Epithelial cell of proximal tubule (primary cell): ENCODE measurements at places on chromosomes 7 and 10. TPM values are rescaled to one million over a fixed set of nuclear protein-coding genes. Genes with fewer than 3 reads are reported as not detected.

- DNase-seq, result no peak
Measured at GRCh38 chr10:124064676-124065075, 28.7 kb downstream of the CHST15 start.

GRCh38 chr7:121931149-121931902, 58.4 kb downstream of the PTPRZ1 start:
- DNase-seq, result no peak

DNA sequence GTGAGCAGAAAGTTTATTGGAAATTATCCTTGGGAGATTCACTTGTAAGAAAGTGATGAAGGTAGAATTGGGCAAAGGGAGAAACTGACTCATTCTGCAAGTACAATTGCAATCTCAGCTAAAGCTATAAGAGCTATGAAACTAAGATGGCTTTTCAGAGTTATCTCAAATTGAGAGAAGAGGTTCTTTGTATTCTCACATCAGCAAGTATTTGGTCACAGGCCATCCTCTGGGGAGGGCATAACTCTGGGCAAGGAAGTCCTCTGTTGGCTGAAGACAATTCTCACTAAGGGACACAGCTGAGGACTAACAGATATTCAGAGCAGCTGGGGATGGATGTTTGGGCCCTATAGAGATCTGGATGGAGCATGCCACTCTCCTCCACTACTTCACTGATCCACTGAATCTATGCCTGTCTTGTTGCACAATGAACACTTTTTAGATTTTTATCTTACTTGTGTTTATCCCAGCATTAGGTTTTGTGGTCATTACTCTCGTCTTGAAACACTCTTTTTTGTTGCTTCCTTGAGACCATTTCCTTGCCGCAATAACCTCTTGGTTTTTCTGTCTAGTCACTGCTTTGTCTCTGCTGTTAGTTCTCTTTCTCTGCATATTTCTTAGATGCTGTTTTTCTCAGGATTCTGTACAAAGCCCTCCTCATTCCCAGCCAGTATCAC, 115.1 kb downstream of the GNAI1 start:
- DNase-seq, result no peak

DNA sequence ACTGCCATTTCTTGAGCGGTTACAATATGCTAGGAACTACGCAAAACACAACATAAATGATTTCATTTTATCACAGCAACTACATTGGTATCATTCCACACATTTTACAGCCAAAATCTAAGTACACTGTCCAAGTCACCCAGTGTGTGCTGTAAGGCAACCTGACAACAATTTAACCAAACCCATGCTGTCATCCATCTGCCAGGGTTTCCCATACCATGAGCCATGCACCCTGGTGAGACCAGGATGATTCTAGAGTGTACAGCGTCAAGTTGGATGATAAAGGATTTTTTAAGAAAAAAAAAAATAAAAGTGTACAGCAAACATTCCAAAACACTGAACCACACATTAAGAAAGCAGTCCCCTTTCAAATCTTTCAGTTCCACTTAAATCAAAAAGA, 52.9 kb downstream of the PIK3AP1 start:
- no peak for DNase-seq

GRCh38 chr10:7484456-7485243, 73.8 kb upstream of the SFMBT2 start:
- DNase-seq, result no peak

- no peak for DNase-seq
Measured at GRCh38 chr7:133778472-133778871, 348.7 kb upstream of the LRGUK start.

DNA sequence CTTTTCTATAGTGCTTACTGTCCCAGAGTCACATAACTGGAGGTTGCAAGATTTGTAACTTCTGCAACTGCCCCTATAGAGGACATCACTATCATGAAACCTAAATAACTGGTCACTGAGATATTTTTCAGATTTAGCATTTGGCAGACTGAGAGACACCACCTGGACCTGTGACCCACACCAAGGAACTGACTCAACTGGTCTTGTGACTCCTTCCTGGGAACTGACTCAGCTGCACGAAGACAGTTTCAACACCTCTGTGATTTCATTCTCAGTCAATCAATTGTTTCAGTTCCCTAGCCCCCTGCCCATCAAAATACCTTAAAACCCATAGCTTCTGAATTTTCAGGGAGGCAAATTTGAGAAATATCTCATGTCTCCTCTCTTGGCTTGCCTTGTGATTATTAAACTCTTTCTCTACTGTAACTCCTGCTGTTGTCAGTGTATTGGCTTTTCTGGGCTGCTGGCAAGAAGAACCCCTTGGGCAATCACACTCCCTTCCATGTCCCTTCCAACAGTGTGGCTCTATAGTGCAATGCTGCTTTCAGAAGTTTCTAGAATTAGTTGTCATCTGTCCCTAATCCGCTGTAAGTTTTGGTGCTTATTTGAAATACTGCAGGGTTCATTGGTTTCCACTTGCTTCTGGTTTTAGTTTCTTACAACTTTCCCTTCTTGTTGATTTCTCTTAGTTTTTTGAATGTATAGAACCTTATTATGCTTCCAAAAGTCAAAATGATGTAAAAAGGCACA, 127.8 kb upstream of the ADCY1 start:
- peak; percentile 52 for DNase-seq

DNA sequence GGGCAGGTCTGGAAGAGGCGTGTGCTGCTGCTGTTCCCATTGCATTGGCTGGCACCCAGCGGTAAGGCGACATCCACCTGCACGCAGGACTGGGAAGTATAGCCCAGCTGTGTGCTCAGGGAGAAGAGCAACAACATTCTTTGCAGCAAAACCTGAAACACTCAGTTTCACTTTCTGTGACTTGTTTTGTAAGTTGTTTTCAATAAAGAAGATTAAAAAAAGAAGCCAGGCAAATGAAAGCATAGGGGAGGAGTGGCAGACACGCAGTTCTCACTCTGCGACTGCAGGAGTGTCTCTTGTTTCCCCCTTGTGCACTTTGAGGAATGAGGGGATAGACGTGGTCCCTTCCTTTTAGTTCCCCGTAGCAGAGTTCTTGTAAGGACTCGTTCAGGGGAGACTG, 5.8 kb downstream of the FBH1 start:
- no peak for DNase-seq

GRCh38 chr7:42128703-42129102, 108.3 kb downstream of the GLI3 start:
- no peak for DNase-seq

- DNase-seq, result no peak
Measured at GRCh38 chr10:33355274-33355673, 20.8 kb upstream of the NRP1 start.

- no peak for DNase-seq
Measured at GRCh38 chr7:96440328-96440727, 118.4 kb upstream of the SLC25A13 start.

GRCh38 chr7:17234030-17234397, 64.4 kb upstream of the AHR start:
- DNase-seq, result no peak

DNA sequence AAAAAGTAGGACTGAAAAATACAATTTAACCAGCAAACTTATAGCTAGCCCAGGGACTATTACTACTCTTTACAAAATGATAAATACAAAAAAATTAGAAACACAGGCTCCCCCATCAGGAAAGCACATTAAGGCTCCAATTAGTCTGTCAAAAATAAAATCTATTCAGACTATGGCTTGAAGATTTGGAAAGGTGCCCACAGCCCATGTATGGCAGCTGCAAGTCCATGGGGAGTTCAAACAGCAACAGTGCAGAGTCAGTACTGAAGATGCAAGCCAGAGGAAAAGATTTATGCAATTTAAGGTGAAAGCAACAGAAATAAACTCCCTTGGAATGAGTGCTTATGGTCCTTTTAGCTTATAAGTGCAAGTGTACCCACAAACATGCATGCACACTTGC, 29.7 kb downstream of the IMMP2L start:
- DNase-seq, result no peak

DNA sequence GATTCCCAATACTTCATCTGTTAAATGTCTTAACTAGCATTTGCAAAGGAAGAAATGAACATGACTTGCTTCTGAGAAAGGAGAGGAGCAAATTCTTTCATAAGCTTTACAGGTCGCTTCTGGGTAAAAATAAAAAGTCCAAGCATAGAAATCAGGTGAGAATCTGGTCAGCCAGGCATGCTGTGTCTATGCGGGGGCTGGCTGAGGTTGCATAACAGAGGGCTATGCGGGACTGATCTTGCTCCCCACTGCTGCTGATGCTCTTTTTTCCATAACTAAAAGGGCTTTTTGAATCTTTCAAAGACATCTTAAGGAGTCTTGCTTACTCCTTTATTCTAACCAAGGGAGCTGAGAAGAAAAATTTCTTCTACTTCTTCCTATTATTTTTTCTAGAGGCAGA, 92.7 kb upstream of the FGFR2 start:
- no peak for DNase-seq

- DNase-seq, result no peak
Measured at GRCh38 chr10:67808704-67809103, 29.3 kb downstream of the DNAJC12 start.

- DNase-seq, result no peak
Measured at GRCh38 chr7:66207540-66207939, 2.4 kb downstream of the TPST1 start.

GRCh38 chr10:80275756-80276155, 13.7 kb downstream of the MAT1A start:
- DNase-seq, result no peak

DNA sequence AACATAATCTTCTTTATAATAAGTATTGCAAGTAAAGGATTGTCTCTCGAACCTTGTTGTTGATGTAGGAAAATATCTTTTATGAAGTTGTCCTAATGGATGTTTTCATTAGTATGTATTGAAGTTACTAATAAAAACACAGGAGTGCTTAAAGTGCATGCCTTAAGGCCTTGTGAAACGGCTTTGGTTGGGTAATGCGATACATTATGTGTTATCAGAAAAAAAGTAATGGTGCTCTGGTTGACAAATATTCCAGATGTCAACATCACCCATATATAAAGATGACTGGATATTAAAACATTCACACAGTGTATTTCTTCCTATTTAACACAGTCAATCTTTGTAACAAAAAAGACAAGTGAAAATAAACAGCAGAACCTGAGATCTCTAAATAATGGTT, 310.7 kb downstream of the PRKG1 start:
- no peak for DNase-seq

DNA sequence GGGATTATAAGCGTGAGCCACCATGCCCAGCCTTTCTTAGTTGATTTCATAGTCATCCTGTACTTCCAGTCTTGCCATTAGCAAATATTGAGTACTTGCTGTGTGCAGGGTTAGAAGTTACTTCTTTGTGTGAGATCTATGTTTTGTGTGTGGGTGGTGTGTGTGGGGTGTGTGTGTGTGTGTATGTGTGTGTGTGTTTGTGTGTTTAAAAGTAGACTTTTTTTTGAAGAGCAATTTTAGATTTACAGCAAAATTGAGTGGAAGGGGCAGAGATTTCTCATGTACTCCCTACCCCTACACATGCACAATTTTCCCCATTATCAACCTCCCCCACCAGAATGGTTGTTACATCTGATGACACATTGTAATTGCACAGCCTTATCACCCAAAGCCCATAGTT, 48.2 kb downstream of the KAT6B start:
- DNase-seq, result no peak

- DNase-seq, result no peak
Measured at GRCh38 chr10:75191821-75192568, 18.6 kb upstream of the VDAC2 start.

DNA sequence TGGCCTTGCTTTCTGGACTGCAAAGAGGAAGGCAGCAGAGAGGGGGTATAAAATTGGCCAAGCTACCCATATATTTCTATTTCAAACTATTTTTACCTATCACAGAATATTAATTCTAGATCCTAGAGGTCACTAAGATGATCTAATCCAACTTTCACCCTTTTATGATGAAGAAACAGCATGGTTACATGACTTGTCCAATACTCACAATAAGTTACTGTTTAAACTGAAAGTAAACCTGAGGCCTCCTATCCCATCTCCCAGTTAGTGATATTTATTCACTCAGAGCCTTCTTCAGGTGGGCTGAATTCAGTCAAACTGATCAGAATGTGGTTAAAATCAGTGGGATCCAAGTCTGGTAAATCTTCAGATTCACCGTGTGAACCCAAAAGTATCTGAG, 1345.1 kb downstream of the XPNPEP1 start:
- no peak for DNase-seq

DNA sequence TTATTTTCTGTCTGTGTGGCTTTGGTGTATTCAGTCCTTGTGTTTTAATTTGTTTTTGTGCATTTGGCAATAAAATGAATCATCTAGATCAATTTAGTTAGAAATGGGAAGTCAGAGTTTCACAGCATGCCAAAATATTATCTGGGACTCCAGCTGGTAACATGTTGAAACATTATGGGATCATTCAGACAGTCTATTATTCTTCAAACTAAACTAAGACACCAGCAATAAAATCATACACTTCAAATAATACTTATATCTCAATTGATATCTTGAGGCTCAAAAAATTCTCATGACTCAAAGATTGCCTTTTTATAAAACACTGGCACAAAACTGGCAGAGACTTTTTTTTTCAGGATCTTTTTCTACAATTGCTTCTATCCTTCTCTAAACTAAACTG, 5.8 kb upstream of the RP9 start:
- no peak for DNase-seq

DNA sequence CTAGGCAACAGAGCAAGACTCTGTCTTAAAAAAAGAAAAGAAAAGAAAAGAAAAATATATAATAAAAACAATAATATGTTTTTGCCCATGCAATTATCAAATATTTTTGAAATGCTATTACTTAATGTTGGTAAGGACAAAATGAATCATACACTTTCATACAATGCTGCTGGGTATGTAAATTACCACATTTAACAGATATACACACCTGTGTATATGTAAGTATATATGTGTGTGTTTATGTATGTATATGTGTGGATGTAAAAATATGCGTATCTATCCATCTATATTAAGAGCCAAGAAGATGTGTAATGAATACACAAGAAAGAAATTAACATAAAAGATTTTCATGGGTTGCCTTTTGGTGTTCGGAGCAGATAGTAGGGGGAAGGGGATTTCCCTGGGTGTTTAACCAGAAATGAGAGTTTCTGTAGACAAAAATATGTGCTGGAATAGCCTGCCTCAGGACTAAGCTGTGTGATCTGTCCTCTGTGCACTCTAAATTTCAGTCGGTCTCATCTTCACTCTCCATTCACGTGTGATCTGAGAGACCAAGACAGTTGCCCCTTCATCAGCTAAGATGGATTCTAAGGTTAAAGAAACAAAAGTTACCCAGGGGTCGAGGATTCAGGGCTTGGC, 61.2 kb downstream of the PRKCQ start:
- DNase-seq, result no peak

- no peak for DNase-seq
Measured at GRCh38 chr7:76151932-76152331, 49.8 kb upstream of the SRRM3 start.

GRCh38 chr10:114045136-114046086, 1.7 kb downstream of the ADRB1 start:
- DNase-seq, result no peak

- no peak for DNase-seq
Measured at GRCh38 chr7:28165961-28166955, 14.3 kb downstream of the JAZF1 start.

GRCh38 chr10:14397066-14397465, 66.3 kb upstream of the FRMD4A start:
- DNase-seq, result peak; percentile 80

- DNase-seq, result no peak
Measured at GRCh38 chr10:84654671-84655070, 326.3 kb downstream of the CCSER2 start.

Gene SFMBT2
- 1.2 and 2.4 TPM in 2 replicates for total RNA-seq

Gene IFIT1B
- total RNA-seq, result 0.36 TPM in 1 of 2 replicates, not detected in the other

Gene LIPJ
- total RNA-seq, result not detected in 2 replicates

Gene CPXM2
- 1.9 and 2.9 TPM in 2 replicates for total RNA-seq

Gene CC2D2B
- 0.52 TPM in 1 of 2 replicates, not detected in the other for total RNA-seq

Gene GRID2IP
- not detected in 2 replicates for total RNA-seq

Gene SNX13
- 10.8 and 26.0 TPM in 2 replicates for total RNA-seq

Gene WNT16
- 0.22 TPM in 1 of 2 replicates, not detected in the other for total RNA-seq

Gene FOXI2
- not detected in 2 replicates for total RNA-seq

Gene CH25H
- total RNA-seq, result 1.1 TPM in 1 of 2 replicates, not detected in the other

Gene GARS1
- total RNA-seq, result 154 and 240 TPM in 2 replicates
